Posterior vena cava (tissue), 2 donors: ENCODE measurements at places on chromosomes 4 and X. TPM values are rescaled to one million over a fixed set of nuclear protein-coding genes. Genes with fewer than 3 reads are reported as not detected.

The OTUD6A gene
- total RNA-seq, result not detected

- DNase-seq, result no peak
These were observed 47.0 kb downstream of the ANXA10 start for GRCh38 chr4:168139336-168139735.

- DNase-seq, result no peak
These were observed 50.1 kb downstream of the MFAP3L start for GRCh38 chr4:169975838-169976796.

The GPR50 gene
- total RNA-seq, result not detected

DNA sequence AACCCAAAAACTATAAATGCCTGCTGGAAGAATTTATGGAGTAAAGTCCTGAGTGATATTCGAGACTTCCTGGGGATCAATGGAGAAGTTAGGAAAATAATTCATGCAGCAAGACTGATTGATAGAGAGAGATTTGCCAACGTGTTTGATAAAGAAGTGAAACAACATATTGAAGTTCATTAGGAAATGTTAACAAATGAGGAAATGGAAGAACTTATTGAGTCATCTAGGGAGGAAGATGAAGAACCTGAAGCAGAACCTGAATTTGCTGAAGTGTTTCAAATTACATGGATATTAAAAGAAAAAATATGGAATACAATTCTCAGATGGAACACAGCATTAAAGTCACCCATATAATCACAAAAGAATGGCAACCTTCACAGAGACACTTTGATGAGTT, 39.0 kb downstream of the DDX60 start:
- DNase-seq, result no peak

The ASB12 gene
- 0.38 TPM for total RNA-seq

- DNase-seq, result no peak
These were observed 3.9 kb downstream of the TMEM33 start for GRCh38 chr4:41939016-41939626.

DNA sequence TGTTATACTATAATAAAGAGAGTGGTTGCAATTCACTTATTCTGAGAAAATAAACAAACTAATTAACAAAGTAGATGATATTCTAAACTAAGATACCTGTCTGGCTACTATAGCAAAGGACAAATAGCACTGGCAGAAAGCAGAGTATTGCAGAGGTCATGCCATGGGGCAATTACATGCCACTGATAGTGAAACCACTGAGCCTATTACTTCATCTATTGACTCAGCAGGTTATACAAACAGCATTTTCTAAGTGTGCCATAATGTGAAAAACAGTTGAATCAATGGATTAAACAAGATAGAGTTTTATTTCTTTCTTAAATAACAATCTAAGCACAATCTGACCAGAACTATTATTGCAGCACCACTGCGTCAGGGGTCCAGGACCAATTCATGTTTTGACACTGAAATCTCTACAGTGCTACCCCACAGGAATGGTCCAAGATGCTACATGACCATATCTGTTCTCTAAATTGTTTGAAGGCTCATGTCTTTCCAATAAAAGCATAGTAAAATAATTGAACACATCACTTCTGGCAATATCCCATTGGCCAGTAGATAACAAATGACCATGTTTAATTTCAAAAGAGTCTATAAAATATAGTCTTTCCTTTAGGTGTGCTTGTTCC, 389.5 kb upstream of the GRID2 start:
- no peak for DNase-seq
